Activated effector memory CD4-positive, alpha-beta T cell treated with Interleukin-2 at 50 U/mL for 16 hours (primary cell): ENCODE measurements at places on chromosomes 11 and 22.

DNA sequence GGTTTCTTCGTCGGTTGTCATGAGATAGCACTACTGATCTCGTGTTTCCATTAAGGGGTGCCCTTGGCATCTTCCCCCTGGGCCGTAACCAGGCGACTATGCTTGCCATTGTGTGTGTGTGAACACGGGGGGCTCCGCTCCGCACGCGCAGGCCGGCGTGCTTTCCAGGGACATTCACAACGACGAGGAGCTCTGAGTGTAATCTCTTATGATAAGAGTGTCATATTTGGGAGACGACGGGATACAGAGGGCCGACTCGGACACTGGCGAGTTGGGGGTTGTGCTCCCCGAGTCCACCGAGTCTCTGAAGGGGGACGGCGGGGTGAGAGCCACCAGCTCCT, 170.9 kb upstream of the CTSC start:
- DNase-seq, result no peak

DNA sequence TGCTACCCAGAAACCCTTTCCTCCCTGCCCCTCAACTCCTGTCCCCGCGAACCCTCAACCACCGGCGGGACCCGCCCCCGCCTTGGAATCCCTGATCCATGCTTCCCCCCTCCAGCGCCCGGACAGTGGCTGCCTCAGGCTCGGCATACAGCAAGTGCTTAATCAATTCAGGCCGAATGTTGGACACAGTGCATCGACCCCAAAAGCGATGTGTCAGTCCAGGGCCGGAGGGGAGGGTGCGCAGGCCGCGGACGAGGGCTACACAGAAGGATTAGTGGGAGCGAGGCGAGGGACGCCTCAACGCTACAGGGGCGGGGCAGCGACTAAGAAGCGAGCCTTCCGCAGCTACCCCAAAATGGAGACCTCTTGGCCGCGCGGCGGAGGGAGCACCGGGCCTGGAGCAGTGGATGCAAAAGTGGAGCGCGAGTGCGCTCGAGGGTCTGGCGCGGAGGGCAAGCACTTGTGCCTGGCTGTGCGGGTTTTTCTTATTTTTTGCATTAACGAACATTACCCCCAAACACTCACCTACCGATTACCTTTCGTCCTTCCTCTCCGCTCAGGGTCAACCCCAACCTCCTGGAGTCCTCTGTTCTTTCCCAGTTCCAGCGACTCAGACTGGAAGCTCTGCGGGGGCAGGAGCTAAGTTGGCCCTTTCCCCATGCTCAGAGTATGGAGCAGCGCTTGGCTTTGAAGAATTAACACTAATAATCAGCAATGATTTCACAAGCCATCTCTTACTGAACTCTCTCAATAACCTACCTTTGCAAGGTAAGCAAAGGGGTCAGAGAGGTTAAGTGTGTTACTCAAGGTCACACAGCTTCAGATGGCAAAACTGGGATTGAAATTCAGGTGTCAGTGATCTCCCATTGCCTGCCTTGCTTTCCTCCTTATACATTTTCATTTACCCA, 30.0 kb upstream of the WNT11 start:
- no peak for DNase-seq

- DNase-seq, result no peak
Observed at GRCh38 chr11:103690356-103690755, 346.1 kb upstream of the DDI1 start.

DNA sequence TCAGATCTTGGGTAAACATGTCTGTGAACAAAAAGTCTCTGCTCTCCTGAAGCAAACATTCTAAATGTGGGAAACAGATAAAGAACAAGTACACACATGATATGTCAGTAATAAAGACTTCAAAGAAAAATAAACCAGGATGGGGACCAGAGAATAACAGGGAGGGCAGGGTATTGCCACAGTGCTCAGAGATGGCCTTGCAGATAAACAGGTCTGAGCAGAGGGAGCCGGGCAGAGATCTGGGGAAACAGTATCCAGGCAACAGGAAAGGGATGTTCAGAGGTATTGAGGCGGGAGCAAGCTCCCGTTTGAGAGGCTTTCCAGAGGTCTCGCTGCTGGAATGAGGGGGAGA, 2.9 kb downstream of the CCDC86 start:
- no peak for DNase-seq

DNA sequence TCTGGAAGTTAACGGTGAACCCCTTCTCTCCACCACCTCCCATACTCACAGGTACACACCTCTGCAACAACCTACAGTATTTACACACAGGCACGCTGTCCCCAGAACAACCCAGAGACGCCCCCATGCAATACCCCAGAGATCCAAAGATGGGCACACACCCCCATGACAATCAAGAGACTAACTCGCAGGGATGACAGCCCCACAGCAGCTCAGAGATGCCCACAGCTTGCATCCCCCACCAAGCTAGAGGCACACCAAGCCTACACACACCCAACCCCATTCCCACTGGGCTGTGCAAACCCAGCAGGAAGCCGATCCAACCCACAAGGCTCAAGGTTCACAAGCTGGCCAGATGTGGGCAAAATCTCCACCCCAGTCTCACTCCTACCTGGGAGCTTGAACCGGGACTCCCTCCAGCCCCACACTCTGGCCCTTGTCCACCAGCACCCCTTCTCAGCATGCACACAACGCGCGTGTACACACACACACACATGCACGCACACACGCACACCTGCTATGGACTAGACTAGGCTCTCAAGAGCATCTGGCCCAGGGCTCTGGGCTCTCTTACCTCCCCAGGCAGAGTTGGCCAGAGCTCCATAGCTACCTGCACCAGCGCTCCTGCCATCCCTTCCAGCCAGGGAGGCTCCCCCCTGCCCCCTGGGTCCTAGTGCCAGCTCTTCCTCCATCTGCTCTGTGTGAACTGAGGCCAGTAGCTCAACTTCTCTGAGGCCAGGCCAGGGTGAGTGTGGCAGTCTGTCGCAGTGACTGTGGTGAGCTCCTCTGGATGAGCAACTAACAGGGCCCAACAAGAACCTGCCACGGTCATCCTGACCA, 11.5 kb downstream of the STARD10 start:
- DNase-seq, result no peak

DNA sequence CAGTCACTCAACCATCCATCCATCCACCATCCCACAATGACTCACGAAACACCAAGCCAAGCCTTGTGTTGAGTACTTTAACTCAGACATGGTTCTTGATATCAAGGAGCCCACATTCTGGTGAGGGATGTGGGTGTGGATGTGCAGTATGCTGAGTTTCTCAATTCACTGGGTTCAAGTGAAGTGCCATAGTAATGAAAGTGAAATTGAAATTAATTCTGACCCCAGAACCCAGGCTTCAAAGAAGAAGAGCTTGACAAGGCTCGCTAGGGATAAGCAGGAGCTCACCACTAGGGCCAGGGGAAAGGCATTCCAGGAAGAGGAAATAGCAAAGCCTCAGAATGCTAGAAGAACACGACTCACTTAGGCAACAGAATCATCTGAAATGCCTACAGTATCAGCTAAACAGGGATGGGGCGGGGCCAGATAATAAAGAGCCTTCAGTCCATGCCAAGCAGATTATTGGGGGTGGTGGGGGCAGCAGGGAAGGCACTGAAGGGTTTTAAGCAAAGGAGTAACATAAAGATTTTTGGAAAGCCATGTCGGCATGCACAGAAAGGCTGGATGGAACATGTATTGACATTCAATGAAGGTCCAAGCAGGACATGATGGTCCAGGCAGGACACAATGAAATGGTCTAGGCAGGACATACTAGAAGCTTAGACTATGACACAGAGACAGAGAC, 37.2 kb downstream of the RTL6 start:
- no peak for DNase-seq

DNA sequence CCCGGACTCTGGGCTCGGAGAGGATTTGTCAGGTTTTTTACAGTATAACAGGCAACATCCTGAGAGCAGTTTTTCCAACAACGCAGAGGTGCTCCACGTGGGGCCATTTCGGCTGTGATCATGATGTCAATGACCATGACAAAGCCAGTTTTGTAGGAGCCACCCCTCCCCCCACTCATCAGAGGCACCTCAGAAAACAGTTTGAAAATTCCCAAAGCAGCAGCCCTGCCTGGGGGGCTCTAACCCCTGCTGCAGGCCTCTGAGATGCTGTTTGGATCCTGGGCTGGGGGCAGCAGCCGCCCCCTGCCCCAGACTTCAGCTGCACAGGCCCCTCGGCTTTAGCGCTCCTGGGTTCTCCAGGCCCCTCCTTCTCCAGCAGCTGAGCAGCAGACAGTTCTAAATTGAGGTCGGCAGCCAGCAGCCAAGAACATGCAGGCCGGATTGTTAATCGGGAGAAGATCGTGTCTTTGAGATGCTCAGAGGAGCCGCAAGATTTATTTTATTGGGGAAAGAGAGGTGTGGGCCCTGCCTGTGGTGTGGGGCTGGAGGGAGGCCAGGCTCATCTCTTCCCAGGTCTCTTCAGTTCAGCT, 19.4 kb downstream of the NFAM1 start:
- no peak for DNase-seq

- no peak for DNase-seq
Observed at GRCh38 chr11:111945198-111945597, 8.1 kb downstream of the DIXDC1 start.

DNA sequence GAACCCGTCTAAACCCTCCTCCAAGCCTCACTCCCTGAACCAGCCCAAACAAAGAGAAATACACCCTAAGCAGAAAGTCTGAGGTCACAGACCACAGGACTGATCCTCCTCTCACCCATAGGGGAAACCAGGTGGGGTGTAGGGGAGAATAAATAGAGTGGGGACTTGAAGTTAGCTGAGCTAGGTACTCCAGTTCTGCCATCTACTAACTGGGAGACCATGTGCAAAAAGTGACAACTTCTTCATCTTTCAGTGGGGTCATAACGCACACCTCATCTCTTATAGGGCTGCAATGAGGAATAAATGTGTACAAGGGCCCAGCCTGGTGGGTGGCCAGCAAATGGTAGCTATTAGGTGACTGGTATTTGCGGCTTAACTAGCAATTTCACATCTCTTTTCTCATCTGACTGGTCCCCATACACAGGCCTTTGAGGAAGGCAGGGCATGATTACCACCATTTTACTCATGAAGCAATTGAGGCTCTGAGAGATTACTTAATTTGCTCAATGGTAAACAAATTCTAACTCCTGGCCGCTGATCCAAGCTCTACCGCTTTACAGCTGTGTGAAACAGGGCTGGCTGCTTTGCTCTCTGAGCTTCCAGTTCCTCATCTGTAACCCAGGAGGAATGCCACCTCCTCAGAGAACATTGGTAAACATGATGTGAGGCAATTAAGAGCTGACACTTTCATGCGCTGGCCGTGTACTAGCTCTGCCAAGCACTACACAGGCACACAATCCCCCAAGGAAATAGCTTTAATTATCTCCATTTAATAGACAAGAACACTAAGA, 16.6 kb downstream of the TBC1D10A start:
- DNase-seq, result no peak

DNA sequence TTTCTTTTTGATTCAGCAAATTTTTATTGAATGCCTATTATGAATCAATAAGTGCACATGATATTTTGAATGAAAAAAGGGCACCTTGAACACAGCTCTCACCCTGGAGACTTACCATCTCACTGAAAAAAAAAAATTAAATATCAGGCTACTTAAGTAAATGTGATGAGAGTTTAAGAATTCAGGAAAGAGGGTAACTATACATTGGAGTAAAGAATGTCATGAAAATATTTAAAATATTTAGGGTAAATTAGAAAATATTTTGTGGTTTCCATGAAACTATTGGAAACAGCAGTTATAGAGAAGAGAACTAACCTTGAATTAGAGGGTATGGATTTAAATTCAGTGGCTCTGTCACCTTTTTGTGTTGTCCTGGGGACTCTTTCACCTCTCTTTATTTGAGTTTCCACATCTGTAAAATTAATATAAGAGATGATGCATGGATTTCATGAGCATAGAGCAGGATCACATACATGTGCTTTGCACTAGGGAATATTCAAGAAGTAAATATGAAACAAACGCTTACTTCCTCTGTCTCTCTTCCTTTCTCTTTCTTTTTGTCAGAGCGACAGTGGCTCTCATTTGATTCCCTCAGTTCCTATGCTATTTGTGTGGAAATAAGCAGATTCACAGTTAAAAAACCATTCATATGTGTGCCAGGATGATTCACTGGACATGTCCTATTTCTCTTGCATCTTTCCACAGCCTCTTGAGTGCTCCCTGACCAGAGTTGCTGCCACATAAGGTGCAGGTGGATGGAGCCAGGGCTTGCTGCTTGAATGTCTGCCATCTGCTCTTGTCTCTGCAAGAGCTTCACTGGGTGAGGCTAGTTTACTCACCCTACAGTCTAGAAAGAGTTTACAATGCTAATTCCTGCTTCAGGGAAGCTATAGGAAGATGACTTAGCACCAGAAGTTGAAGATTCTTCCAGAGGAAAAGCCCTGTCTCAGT, 533.1 kb downstream of the ETS1 start:
- no peak for DNase-seq

DNA sequence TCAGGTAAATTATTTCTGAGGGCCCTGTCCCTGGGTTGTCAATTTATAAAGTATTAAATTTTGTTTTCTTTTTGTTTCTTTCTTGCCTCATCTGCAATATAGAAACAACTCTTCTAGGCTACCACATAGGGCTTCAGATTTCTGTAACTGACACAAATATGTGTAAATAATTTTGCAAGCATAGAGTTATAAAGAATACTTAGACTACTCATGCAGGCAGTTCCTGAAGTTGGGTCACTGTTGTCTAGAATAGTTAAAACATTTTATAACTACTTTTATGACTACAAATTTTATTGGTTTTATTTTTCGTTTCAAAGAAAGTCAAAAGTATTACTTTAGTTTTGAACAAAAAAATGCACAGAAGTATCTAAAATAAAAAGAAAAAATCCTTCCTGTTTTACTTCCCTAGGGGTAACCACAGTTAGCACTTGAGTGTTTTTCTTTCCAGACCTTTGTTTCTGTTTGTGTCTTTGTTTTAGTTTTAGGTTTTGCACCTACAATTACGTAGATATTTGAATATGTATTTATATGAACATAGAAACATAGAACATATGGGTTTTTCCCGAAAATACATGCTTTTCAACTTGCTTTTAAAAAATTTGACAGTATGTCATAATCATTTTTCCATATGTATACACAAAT, 12.4 kb upstream of the TMEM123 start:
- no peak for DNase-seq

- DNase-seq, result no peak
Observed at GRCh38 chr11:134975866-134976376, 563.9 kb upstream of the B3GAT1 start.
